ENCODE measurements at places on chromosomes 16 and 17.

GRCh38 chr17:9313346-9313745, 262.3 kb downstream of the STX8 start:
- no peaks in the 10 kb centered on the region for H3K27me3 ChIP-seq
- H3K4me1 ChIP-seq: no peaks in the 10 kb centered on the region
- H3K36me3 ChIP-seq: peaks cover 12% of the 10 kb centered on the region
- no peak overlapping the region for H3K4me3 ChIP-seq

- H3K4me3 ChIP-seq: peak overlapping the region; percentile 77
- peaks cover 28% of the 10 kb centered on the region for H3K4me1 ChIP-seq
- DNase-seq: no peak
- peak overlapping the region; percentile 88 for H3K27ac ChIP-seq
- peaks cover 4% of the 10 kb centered on the region for H3K36me3 ChIP-seq
- no peaks in the 10 kb centered on the region for H3K27me3 ChIP-seq
Observed at GRCh38 chr17:38898291-38898679, 27.1 kb upstream of the LASP1NB start.

GRCh38 chr17:81331527-81332043, 36.5 kb upstream of the SLC38A10 start:
- peaks cover 3% of the 10 kb centered on the region for H3K4me1 ChIP-seq
- DNase-seq: no peak
- H3K4me3 ChIP-seq: no peak overlapping the region
- H3K27ac ChIP-seq: no peak overlapping the region
- no peaks in the 10 kb centered on the region for H3K36me3 ChIP-seq

- peak overlapping the region; percentile 82 for H3K4me3 ChIP-seq
- H3K36me3 ChIP-seq: no peaks in the 10 kb centered on the region
- peak overlapping the region; percentile 58 for H3K27ac ChIP-seq
- H3K4me1 ChIP-seq: peaks cover 32% of the 10 kb centered on the region
Observed at GRCh38 chr16:85611194-85611443, 2.0 kb upstream of the GSE1 start.

GRCh38 chr17:17837966-17838962, 1.5 kb upstream of the SREBF1 start:
- peaks cover 34% of the 10 kb centered on the region for H3K4me1 ChIP-seq
- no peaks in the 10 kb centered on the region for H3K27me3 ChIP-seq
- H3K36me3 ChIP-seq: no peaks in the 10 kb centered on the region
- peak overlapping the region; percentile 96 for H3K27ac ChIP-seq
- peak overlapping the region; percentile 41 for H3K4me3 ChIP-seq

DNA sequence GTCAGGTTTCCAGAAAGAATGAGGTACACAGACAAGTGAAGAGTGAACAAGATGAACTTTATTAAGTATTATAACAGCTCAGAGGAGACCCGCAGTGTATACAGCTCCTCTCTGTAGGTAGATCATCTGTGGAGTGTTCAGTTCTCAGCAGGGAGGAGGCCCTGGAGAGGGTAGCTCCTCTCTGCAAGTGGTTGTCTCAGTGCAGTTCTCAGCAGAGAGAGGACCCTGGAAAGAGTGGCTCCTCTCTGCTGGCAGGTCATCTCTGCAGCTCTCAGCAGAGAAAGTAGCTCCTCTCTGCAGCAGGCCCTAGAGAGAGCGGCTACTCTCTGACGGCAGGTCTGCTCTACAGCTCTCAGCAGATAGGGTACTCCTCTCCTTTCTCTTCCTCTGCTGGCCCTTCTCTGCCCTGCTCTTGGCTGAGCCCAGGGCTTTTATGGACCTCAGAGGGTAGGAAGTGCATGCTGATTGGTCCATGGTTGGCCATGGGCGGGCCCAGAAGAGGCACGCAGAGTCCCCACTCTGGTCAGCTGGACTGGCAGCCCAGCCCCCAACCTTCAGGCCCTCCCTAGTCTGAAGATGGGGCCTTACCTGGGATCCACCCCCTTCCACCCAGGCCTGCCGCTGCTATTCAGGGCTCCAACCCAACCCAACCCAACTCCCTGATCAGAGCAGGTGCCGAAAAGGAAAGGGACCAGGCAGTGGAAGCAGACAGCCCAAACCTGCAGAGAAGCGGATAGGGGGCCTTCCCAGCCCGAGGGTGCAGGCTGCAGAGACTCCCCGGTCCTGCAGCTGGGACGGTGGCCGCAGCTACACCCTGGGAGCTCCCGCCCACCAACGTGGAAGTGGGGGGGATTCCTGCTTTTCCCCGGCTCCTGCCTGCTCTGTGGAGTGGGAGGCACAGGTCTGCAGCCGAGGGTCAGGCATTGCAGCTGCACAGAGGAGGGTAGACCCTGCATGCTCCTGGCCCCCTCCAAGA, 18.5 kb upstream of the DNAJA2 start:
- no peaks in the 10 kb centered on the region for H3K4me1 ChIP-seq
- H3K27ac ChIP-seq: no peak overlapping the region
- no peaks in the 10 kb centered on the region for H3K27me3 ChIP-seq
- H3K4me3 ChIP-seq: no peak overlapping the region
- peaks cover 2% of the 10 kb centered on the region for H3K36me3 ChIP-seq

GRCh38 chr17:57511475-57512123, 233.5 kb downstream of the CCDC182 start:
- no peak overlapping the region for H3K4me3 ChIP-seq
- H3K4me1 ChIP-seq: peaks cover 18% of the 10 kb centered on the region
- H3K27me3 ChIP-seq: no peaks in the 10 kb centered on the region
- DNase-seq: no peak

DNA sequence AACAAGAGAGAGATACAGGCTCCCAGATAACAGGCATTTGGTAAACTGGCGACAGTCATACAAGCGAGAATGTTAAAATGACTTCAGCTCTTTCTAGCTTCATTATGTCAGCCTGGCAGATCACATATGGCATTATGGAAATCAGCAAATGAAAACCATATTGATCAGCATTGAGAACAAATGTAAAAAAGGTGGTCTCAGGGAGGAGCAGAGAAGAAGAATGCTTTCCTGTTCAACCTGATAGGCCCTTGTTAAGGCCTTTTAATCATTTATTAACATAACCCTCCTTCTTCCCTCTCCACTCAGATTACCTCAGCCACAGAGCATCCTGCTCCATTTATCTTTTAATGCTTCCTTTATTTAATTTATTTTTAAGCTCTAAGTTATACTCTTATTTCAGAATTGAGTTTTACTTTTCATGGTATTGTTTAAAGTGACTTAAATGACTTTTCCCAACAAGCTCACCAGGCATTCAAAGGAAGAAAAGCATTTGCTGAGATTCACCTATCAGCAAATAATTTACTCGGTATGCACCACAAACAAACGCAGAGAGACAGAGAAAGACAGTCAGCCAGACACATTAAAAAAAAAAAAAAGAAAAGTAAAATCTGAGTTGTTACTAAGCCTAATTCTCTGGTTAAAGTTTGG, 243.9 kb upstream of the TBX2 start:
- no peak overlapping the region for H3K27ac ChIP-seq
- no peaks in the 10 kb centered on the region for H3K27me3 ChIP-seq
- no peak overlapping the region for H3K4me3 ChIP-seq

- no peak for DNase-seq
- H3K4me1 ChIP-seq: no peaks in the 10 kb centered on the region
- H3K4me3 ChIP-seq: no peak overlapping the region
- H3K27ac ChIP-seq: no peak overlapping the region
Observed at GRCh38 chr16:35687071-35687470, 2227.7 kb downstream of the TP53TG3F start.

DNA sequence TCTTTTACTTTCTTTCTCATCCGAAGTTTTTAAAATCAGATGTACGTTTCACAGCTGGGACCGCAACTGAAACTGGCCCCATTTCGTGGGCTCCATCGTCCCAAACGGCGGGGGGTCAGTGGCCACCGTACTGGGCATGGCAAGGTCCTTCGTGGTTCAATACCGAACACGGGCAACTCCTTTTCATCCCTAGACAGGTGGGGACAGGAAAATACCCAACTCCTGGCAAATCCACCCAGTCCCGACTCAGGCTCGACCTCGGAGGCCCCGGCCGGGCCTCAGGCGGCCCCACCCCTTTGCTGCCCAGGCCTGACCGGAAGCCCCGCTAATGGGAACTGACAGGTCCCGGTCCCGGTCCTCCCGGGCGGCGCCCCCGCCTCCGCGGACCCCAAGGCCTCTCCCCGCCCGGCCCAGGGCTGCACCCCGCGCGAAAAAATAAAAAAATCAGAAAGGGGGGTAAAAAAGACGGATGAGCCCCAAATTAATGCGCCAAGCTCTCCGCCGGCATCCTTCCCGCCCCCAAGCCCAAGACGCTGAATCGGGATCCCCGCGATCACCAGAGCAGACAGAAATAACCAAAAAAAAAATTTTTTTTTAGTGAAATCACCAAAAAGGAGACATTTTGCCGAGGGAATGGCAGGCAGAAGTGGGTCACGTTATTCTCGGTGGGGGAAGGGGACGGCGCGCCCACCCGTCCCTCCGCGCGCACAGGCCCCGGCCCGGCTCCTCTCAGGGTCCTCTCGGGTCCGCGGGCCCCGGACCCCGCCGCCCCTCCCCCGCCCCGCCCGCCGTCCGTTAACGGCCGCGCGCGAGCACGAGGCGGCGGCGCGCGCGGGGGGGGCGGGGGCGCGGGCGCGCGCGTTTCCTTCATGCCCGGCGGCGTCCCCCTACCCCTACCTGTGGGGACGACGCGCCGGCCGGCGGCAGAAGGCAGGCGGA, 562 bp downstream of the ZC3H7A start:
- peak; percentile 6 for DNase-seq
- H3K27me3 ChIP-seq: no peaks in the 10 kb centered on the region
- peak overlapping the region; percentile 99 for H3K27ac ChIP-seq
- peaks cover 57% of the 10 kb centered on the region for H3K4me1 ChIP-seq

- H3K4me1 ChIP-seq: no peaks in the 10 kb centered on the region
- H3K27ac ChIP-seq: no peak overlapping the region
- no peaks in the 10 kb centered on the region for H3K36me3 ChIP-seq
- no peak overlapping the region for H3K4me3 ChIP-seq
- peak; percentile 58 for DNase-seq
Observed at GRCh38 chr17:76547183-76547641, 7.4 kb downstream of the PRCD start.

DNA sequence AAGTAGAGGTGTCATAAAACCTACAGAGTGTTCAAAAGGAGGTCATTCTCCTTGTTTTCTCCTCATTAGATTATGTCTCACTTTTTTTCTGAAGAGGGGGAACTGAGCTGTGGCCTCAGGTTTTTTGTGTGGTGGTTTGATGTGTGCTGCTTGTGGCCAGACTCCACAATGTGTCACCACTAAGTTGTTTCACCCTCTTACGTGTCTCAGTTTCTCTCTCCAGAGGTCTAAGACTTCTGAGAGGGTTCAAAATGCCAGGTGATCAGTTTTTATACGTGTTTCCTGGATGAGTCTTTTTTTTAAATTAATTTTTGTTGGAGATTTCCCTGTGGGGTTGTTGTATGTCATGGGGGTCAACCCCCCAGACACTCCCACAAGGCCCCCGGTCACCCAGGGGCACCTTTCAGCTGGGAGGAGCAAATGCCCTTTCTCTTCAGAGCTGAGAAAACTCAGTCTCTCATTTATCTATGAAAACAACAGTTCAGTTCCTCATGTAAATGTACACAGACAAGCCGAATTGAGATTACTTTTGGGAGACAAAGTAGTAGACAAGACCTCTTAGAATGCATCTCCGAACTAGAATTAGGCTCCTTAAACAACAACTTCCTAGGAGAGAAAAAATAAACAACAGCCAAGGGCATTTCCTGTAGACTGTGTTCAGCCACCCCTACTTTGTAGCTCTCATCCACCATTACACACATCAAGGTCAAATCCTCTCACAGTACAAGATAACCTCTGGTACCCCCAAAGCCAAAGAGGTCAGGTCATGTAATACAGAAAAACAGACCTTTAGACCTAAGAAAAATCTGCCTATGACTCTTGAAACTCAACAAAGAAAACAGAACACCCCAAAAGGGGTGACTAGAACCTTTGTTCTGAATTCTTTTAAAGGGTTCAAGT, 23.9 kb upstream of the TMEM98 start:
- no peak for DNase-seq
- H3K27me3 ChIP-seq: peaks cover 4% of the 10 kb centered on the region
- H3K4me3 ChIP-seq: no peak overlapping the region
- no peaks in the 10 kb centered on the region for H3K36me3 ChIP-seq
- H3K27ac ChIP-seq: no peak overlapping the region

GRCh38 chr16:51290442-51291285, 139.6 kb upstream of the SALL1 start:
- H3K27ac ChIP-seq: no peak overlapping the region
- H3K36me3 ChIP-seq: no peaks in the 10 kb centered on the region
- DNase-seq: no peak
- no peaks in the 10 kb centered on the region for H3K4me1 ChIP-seq
- no peaks in the 10 kb centered on the region for H3K27me3 ChIP-seq
- no peak overlapping the region for H3K4me3 ChIP-seq

DNA sequence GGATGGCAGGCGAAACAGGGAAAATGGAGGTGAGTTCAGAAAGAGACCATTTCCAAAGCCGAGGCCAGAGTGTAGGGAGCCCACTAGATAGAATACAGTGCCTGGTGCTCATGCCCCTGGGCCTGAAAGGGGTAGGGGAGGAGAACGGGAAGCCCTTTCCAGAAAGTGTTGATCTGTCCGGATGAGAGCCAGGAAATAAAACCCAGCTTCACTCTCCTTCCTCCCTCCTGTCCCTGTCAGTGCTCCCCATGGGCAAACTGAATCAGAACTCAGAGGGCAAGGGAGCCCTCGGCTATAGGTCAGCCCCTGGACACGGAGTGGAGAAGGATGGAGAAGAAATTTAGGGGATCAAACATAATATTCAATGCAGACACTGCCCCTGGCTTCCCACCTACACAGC, 57.7 kb upstream of the RPL38 start:
- no peaks in the 10 kb centered on the region for H3K4me1 ChIP-seq
- no peak overlapping the region for H3K27ac ChIP-seq
- peaks cover 13% of the 10 kb centered on the region for H3K27me3 ChIP-seq
- no peak overlapping the region for H3K4me3 ChIP-seq
- H3K36me3 ChIP-seq: no peaks in the 10 kb centered on the region
